ENCODE measurements at places on chromosomes 13 and 19.

DNA sequence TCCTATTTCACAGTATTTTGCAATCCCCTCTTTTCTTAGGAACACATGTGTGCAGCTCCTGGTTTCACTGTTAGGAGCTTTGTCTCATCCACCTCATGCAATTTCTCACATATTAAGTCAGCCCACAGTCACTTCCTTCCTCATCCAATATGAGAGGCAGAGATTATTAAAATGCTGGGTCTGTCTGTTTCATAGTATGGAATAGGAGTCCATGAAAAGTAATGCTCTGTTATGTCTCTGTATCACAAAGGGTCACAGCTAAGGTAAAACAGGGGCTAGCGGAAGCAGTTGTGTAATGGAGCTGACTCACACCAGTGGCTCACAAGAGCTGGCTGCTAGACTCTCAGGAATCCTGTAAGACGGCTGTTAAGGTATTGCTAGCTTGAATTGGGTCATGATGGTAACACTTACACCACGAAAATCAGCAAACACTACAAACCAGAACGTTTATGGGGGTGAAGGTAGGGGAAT is 216.5 kb downstream of the EFNB2 start:
- no peak for DNase-seq

GRCh38 chr19:46147166-46147740 is 785 bp upstream of the IGFL2 start:
- no peak for DNase-seq

DNA sequence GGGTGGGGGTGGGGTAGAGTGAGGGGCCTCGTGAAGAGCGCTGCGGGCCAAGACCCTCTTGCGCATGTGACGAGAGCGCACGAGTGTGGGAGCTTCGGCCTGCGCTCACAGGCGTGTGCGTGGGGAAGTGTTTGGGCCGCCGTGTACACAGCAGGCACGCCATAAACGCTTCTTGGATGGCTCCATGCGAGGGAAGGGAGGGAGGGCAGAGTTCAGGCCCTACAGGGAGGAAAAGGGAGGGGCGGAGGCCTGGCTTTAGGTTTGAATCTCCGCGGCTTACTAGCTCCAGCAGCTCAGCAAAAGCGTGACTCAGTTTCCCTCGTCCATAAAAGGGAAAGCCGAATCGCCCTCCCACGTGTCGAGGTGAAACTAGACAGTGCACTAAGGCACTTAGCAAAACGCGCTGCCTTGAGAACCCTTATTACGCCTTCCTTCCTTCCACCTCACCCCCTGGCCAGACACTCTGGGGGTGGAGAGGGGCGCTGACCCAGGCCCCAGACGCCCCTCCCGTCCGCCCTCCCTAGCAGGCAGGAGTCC is 12.5 kb downstream of the GADD45B start:
- DNase-seq = no peak

DNA sequence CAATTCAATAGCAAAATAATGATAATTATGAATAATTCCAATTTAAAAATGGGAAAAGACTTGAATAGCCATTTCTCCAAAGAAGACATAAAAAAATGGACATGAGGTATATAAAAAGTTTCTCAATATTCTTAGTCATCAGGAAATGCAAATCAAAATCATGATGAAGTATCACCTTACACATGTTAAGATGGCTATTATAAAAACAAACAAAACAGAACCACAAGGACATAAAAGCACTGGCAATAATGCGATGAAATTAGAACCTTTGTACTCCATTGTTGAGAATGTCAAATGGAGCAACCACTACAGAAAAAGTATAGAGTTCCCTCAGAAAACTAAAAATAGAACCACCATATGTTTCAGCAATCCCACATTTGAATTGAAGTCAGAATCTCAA is 1186.1 kb downstream of the SLITRK5 start:
- DNase-seq = no peak

- no peak for DNase-seq
These were observed 3.6 kb downstream of the IFNL1 start for GRCh38 chr19:39299832-39300231.

DNA sequence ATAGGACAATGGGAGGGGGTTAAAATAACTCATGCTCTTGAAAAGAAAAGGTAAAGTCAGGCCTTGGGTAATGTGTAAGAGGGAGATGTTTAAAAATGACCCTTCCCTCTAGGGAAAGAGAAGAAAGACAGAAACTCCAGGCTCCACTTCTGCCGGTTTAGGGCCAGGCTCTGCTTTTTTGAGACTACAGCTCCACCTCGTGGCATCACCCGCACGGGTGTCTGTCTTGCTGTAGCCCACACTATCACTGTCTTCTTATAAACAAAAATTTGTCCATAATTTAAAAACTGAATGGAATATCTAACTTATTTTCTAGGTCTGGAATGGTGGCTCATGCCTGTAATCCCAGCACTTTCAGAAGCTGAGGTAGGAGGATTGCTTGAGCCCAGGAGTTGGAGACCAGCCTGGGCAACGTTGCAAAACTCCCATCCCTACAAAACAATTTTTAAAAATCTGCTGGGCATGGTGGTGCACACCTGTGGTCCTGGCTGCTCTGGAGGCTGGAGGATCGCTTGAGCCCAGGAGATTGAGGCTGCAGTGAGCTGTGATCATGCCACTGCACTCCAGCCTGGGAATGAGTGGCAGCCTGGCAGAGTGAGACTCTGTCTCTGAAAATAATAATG is 65.1 kb upstream of the GTF3A start:
- peak; percentile 35 for DNase-seq

GRCh38 chr19:17281391-17282304 is at the start of gene ANKLE1:
Gene ANKLE1, plus strand, starts transcription at chr19:17281901. Its CDS starts 20 bp downstream, at chr19:17281921.
- DNase-seq = peak; percentile 54

DNA sequence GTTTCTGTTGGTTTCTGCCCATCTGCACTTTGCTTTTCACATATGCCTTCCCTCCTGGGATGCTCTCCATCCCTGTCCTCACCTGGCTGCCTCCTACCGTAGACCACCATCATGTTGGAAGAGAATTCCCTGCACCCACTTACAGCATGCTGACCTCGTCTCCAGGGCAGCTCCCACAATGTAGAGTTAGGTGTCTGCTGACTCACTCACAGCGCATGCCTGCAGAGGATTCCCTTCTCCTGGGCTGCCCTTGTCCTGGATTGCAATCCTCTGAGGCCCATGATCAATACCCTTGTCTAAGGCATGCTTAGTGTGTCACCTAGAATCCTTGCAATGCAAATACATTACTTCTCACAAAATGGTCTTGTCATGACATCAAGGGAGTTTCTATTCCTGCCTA is 43.6 kb downstream of the STOML3 start:
- DNase-seq = no peak

GRCh38 chr13:47291107-47291656 is 394.3 kb upstream of the HTR2A start:
- no peak for DNase-seq

GRCh38 chr19:1923319-1923718 is 17.7 kb upstream of the CSNK1G2 start:
- DNase-seq = no peak

DNA sequence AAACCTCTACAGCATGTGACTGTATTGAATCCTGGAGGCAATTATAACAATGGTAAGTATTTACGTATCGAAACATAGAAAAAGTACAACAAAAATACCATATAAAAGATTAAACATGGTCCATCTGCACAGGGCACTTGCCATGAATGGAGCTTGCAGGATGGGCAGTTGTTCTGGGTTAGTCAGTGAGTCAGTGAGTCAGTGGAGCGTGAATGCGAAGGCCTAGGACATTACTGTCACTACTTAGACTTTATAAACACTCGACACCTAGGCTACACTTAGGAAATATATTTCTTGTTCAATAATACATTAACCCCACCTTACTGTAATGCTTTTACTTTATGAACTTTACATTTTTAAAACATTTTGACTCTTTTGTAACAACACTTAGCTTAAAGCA is 35.6 kb upstream of the TMTC4 start:
- DNase-seq = no peak

DNA sequence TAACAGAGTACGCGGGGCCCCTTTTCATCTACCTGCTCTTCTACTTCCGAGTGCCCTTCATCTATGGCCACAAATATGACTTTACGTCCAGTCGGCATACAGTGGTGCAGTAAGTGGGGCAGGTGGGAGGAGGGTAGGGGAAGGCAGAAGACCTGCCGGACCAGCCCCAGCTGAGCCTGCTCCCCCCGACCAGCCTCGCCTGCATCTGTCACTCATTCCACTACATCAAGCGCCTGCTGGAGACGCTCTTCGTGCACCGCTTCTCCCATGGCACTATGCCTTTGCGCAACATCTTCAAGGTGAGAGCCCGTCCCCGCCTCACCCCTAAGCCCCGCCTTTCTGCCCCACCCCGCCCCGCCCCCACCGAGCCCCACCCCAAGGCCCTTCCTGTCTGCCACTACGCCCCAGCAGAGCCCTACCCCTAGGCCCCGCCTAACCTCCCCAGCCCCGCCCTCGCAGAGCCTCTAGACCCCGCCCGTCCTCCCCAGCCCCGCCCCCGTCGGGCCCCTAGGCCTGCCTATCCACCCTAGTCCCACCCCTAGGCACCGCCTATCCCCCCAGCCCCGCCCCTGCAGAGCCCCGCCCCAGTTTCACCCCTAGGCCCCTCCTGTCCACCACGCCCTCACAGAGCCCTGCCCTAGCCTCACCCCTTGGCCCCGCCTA is 7.7 kb downstream of the NDUFB7 start:
- peak; percentile 75 for DNase-seq

DNA sequence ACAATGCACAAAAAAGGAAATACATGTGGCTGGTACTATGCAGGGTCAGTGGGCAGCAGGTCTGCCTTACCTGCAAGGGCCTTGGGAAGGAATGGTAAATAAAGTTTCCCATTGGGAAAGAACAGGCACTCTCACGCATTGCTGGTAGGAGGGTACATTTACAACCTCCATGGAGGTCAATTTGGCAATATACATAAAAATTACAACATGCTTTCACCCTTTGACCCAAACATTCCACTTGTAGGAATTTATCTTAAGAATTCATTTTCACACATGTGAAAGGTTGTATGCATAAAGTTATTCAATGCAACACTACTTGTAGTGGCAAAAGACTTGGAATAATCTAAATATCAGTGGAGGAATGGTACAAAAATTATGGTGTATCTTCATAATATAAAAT is 216.4 kb downstream of the DLEU7 start:
- no peak for DNase-seq

GRCh38 chr13:98691360-98691759 is 61.1 kb downstream of the SLC15A1 start:
- DNase-seq = no peak

Data from stimulated activated CD8-positive, alpha-beta memory T cell treated with anti-CD3 and anti-CD28 coated beads, Interleukin-2, amount 100 ng/mL, for 48 hours (primary cell).